ENCODE measurements at places on chromosomes 12 and 14. TPM values are rescaled to one million over a fixed set of nuclear protein-coding genes. Genes with fewer than 3 reads are reported as not detected.

DNA sequence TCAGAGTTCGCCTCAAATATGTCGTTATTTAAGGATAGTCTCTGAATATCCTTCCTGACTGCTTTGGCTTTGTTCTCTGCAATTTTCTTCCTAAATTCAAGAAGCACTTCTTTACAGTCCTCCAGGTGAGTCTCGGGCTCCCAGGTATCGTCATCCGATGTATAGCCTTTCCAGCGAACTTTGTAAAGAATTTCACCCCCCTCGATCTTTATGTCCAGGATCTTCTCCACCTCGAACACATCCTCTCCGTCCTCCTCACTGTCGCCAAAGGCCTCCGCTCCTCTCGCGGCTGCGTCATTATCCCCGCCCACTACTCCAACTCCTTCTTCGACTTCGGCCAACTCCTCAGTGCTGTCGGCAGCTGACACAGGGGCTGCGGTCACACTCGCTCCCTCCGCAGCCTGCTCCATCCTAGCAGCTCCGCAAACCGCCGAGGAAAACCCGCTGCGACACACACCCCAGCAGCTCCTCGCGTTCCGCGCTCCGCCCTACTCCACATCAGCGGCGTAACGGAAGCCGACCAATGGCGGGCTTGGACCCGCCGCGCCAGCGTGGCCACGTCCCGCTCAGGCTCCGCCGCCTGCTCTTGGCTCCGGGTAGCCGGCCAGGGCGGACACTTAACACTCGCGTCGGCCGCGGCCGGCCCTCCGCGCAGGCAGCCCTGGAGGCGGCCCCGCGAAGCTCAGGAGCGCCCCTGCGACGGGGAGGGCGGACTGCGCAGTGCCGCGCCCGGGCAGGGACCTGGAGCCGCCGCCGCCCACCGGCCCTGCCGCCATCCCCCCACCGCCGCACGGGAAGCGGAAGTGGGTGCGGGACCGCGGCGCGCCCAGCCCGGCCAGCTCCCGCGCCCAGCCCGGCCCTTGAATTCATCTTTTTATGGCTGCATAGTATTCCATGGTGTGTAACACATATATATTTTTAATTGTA, 4.1 kb downstream of the CD163L1 start:
- DNase-seq = no peak

- no peak for DNase-seq
Observed at GRCh38 chr12:85363382-85364190, 83.6 kb downstream of the ALX1 start.

DNA sequence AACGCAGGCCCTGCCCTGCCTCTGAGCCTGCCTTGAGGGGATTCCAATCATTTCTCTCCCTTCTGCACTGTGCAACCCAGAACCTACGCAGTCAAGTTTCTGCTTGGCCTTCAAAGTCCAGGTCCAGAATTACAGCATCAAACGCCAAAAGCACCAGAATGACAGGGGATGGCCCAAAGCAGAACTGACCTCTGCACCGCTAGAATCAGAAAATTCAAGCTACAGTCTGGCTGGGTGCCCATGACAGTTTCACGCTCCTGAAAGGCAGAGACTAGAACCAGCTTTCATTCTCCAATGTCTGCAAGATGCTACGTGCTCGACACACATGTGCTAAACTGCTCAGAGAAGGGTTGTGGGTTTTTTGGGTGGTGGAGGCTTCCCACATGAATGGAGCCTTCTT, 4.1 kb downstream of the CLMN start:
- DNase-seq = no peak

GRCh38 chr12:71994715-71995114, 56.1 kb downstream of the TPH2 start:
- DNase-seq = no peak

GRCh38 chr14:91223028-91223783, 21.3 kb downstream of the GPR68 start:
- no peak for DNase-seq

Gene TMCC3
- 47.1 TPM for polyA plus RNA-seq

Gene HVCN1
- 8.9 TPM for polyA plus RNA-seq

Gene LTB4R
- polyA plus RNA-seq = 2.9 TPM

Measured in right renal cortex interstitium (tissue), 3 donors.